Right atrium auricular region (tissue), 2 donors: ENCODE measurements at places on chromosomes 3 and 15.

DNA sequence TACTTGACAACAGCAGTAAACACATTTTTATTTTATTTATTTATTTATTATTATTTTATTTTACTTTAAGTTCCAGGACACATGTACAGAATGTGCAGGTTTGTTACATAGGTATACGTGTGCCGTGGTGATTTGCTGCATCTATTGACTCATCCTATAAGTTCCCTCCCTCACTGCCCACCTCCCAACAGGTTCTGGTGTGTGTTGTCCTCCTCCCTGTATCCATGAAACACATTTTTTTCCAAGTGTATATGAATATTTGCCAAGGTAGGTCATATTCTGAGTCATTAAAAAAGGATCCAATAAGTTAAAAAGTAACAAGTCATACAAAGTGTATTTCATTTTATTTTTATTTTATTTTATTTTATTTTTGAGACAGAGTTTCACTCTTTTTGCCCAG, 567.3 kb upstream of the KCNMB2 start:
- H3K27ac ChIP-seq = no peak overlapping the region
- H3K4me1 ChIP-seq = no peaks in the 10 kb centered on the region
- no peak for DNase-seq
- H3K36me3 ChIP-seq = no peaks in the 10 kb centered on the region

DNA sequence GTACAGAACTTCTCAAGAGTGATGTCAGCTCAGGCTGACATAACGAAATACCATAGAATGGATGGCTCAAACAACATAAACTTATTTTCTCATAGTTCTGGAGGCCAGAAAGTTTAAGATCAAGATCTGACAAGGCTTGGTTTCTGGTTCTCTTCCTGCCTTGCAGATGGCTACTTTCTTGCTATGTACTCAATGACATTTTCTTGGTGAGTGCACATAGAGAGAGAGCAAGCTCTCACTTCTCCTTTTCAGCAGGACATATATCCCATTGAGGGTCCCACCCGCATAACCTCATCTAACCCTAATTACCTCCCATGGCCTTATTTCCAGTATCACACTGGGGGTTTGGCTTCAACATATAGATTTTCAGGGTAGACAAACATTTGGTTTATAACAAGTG, 1072.1 kb downstream of the PLOD2 start:
- no peaks in the 10 kb centered on the region for H3K36me3 ChIP-seq
- no peaks in the 10 kb centered on the region for H3K4me1 ChIP-seq
- no peak overlapping the region for H3K27ac ChIP-seq
- no peak overlapping the region for H3K4me3 ChIP-seq
- no peak for DNase-seq

DNA sequence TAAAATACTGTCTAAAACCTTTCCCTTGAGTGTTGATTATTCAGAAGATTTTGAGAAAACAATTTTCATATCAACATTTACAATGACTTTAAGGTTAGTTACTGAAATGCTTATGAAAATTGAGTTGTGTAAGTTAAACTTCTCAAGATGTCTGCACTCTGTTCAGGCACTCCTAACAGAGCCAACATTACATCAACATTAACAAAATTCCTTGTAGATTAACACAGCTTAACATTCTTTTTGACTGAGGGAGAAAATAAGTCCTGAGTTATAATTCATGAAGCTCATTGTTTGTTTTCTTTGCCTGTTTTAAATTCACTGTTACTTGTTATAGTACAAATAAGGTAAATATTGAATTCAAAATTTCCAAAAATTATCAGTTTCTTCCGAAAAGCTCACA, 9.0 kb downstream of the ACKR4 start:
- H3K27me3 ChIP-seq = no peaks in the 10 kb centered on the region
- H3K36me3 ChIP-seq = peaks cover 7% of the 10 kb centered on the region
- H3K27ac ChIP-seq = peak overlapping the region; percentile 43
- no peaks in the 10 kb centered on the region for H3K4me1 ChIP-seq
- no peak overlapping the region for H3K4me3 ChIP-seq

GRCh38 chr3:13177641-13178040, 104.4 kb upstream of the IQSEC1 start:
- H3K4me1 ChIP-seq = no peaks in the 10 kb centered on the region
- H3K36me3 ChIP-seq = no peaks in the 10 kb centered on the region
- H3K4me3 ChIP-seq = no peak overlapping the region
- no peak overlapping the region for H3K27ac ChIP-seq
- DNase-seq = no peak
- H3K27me3 ChIP-seq = no peaks in the 10 kb centered on the region

DNA sequence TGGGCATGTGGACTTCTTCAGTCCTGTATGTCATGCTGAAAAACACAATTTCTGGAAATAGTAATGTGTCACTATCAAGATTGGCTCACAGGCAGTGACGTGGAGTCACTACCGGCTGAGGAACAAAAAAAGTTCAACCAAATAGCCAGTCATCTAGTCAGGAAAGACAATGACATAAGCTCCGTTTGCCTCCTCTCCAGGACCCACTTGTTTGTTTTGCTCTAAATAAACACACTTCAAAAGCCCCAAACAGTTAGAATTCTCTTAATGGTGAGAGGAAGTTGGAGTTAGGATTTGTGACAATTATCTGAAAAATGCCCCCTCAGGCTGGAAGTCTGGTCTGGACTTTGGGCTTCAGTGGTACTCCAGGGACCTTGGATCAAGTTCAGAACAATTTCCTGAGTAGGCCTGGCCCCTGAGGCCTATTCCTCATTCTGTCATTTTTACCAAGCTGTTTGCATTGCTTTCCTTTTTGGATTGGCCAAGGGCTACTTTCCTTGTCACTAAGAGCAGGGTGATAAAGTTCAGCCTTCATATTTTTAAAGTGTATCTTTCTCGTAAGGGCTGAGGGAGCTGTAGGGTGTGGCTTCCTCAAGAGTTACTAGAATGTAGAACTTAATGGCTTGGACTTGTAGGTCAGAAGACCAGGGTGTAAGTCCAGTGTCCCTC, 98.9 kb downstream of the EOMES start:
- peak overlapping the region; percentile 18 for H3K27ac ChIP-seq
- no peaks in the 10 kb centered on the region for H3K4me1 ChIP-seq
- H3K36me3 ChIP-seq = no peaks in the 10 kb centered on the region
- H3K4me3 ChIP-seq = no peak overlapping the region
- H3K27me3 ChIP-seq = no peaks in the 10 kb centered on the region

DNA sequence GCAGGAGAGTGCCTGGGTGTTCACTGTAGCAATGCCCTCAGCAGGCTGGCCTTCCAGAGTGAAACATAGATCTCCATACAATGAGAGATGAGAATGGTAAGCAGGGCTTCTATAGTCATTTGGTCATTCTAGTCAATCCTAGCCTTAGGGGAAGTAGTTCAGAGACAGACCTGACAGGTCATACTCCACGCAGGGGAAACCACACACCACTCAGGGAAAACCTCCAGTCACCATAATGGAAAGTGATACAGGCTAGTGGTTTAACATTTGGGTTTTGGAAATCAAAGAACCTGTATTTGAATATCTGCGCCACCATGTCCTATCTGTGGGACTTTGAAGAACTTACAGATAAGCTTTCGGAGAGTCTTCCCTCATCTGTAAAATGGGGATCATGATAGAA, 425.7 kb upstream of the PPP2R3A start:
- H3K4me3 ChIP-seq = no peak overlapping the region
- no peaks in the 10 kb centered on the region for H3K27me3 ChIP-seq
- no peaks in the 10 kb centered on the region for H3K36me3 ChIP-seq
- DNase-seq = no peak
- no peaks in the 10 kb centered on the region for H3K4me1 ChIP-seq

DNA sequence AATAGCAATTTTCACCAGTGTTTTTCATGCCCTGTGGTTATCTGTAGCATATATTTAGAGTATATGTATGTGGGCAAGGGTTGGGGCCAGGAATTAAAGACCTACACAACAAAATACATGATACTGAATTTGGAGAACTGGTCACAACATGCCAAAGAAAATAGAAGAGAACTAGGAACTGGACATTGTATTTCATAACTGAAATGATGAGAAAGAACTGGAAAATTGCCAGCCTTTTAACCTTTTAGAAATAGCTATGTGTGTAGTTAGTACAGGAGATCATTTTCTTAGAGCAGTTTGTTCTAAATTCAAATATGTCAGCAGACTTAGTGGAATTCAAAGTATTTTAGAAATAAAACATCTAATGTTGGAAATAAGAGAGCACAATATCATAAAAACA, 227.1 kb upstream of the CGNL1 start:
- H3K4me1 ChIP-seq = peaks cover 48% of the 10 kb centered on the region
- no peak overlapping the region for H3K27ac ChIP-seq
- no peak for DNase-seq
- no peaks in the 10 kb centered on the region for H3K27me3 ChIP-seq

- peaks cover 5% of the 10 kb centered on the region for H3K4me1 ChIP-seq
- H3K27me3 ChIP-seq = no peaks in the 10 kb centered on the region
- H3K27ac ChIP-seq = no peak within 1 kb of the TSS
- no peaks in the 10 kb centered on the region for H3K36me3 ChIP-seq
- H3K4me3 ChIP-seq = peak within 1 kb of the TSS; percentile 50
Observed at GRCh38 chr15:26866298-26867199, at the start of gene GABRA5. Gene GABRA5 (plus strand): TSS chr15:26867062. CDS start chr15:26869249, 2,187 bp downstream.

DNA sequence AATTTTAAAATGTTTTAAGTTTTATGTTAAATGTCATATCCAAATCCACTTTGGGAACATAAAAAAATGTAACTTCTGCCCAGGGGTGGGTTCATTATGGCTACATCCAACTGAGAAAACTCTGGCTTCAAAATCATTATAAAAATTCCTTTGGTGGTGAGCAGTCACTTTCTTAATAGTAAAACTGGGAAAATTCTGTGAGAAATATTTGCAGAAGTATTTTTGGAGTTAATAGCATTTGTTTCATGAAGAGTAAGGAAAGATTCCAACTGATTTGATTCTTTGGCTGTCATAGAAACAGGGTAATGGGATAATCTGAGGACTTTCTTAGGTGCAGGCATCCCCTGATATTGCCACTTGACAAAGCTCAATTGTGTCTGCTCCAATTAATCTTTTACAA, 38.8 kb downstream of the CPA3 start:
- H3K4me3 ChIP-seq = no peak overlapping the region
- no peaks in the 10 kb centered on the region for H3K4me1 ChIP-seq
- H3K27me3 ChIP-seq = no peaks in the 10 kb centered on the region
- no peak overlapping the region for H3K27ac ChIP-seq

DNA sequence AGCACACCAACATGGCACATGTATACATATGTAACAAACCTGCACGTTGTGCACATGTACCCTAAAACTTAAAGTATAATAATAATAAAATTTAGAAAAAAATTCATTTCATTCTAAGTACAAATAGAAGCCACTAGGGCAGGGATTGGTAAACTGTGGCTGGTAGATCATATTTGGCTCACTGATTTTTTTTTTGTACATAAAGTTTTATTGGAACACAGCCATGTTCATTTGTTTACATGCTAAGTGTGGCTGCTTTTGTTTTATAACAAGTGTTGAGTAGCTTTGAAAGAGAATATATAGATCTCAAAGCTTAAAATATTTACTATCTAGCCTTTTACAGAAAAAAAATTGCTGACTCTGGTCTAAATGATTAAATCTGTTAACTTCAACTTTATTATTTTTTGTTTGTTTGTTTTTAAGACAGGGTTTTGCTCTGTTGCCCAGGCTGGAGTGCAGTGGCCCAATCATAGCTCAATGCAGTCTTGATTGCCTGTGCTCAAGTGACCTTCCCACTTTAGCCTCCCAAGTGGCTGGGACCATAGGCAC, 32.8 kb downstream of the SLC30A4 start:
- no peak overlapping the region for H3K27ac ChIP-seq
- H3K4me1 ChIP-seq = no peaks in the 10 kb centered on the region
- H3K36me3 ChIP-seq = peaks cover 4% of the 10 kb centered on the region
